ENCODE measurements at places on chromosomes 4 and X.

- DNase-seq, result peak; percentile 25
These were observed 6.3 kb upstream of the SORCS2 start for GRCh38 chr4:7186031-7186430.

DNA sequence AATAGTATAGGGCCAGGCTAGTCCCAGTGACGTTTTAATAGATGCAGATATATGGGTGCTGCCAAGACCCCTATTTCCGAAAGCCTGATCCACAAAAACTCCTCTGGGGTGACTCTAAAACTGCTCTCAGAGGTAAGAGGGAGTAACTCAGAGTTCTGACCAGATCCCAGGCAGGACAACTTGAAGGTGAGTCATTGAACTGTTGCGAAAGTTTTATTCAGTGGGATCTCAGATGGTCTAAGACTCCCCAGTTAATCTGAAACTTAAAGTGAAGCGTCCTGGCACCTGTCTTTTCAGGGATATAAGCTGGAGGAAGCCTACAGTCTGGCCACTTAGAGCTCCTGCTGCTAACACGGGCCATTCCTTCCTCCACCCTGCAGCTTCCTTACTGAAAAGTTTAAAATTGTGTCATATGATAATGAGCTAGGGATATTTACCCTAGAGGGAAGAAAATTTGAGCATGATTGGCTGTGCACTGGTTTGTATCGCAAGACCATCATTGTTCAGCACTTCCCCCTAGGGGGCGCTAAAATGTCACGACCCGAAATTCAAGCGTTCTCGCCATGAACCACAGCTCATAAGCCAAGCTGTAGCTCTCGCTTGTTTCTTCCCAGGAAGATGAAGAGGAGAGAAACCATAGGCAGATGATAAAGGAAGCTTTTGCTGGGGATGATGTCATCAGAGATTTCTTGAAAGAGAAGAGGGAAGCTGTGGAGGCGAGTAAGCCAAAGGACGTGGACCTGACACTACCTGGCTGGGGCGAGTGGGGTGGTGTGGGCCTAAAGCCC lies 19.5 kb downstream of the UTP14A start:
- DNase-seq, result peak; percentile 65

- DNase-seq, result no peak
These were observed 83.6 kb downstream of the ANAPC10 start for GRCh38 chr4:145014365-145014764.

DNA sequence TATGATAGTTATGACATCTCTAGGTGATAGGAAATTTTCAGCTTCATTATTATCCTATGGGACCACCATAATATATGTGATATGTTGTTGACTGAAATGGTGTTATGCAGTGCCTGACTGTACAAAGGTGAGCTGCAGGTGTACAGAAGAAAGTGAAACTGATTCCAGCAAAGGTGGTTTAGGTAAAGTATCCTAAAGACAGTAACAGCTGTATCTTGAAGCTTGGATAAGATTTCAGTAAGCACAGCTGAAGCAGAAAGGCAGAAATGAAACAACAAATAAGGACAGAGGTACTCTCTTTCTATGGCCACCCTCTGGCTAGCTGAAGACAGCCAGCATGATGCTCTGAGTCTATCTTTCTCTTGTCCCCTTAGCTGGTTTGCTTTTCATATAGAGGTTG lies 30.0 kb upstream of the PGK1 start:
- no peak for DNase-seq

GRCh38 chr4:74056858-74057562 lies 18.5 kb upstream of the CXCL3 start:
- DNase-seq, result no peak

- no peak for DNase-seq
These were observed 108.0 kb downstream of the CPZ start for GRCh38 chr4:8700531-8700930.

DNA sequence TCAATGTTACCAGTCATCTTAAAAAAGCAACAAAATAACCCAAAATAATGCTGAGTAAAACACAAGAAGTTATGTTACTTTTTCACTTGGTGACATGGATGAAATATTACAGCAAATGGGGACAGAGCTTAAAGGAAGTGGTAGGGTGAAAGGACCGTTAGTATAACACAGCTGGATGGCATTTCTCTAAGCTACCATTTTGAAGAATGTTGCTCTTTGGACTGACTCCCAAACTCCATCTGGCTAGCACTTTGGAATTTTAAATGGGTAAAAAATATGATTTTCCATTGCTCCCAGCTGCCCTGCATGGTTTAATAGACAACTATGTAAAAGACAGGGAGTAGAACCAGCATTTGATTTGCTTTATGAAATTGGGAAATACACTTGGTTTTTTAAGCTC lies 27.6 kb downstream of the CLCN5 start:
- no peak for DNase-seq

DNA sequence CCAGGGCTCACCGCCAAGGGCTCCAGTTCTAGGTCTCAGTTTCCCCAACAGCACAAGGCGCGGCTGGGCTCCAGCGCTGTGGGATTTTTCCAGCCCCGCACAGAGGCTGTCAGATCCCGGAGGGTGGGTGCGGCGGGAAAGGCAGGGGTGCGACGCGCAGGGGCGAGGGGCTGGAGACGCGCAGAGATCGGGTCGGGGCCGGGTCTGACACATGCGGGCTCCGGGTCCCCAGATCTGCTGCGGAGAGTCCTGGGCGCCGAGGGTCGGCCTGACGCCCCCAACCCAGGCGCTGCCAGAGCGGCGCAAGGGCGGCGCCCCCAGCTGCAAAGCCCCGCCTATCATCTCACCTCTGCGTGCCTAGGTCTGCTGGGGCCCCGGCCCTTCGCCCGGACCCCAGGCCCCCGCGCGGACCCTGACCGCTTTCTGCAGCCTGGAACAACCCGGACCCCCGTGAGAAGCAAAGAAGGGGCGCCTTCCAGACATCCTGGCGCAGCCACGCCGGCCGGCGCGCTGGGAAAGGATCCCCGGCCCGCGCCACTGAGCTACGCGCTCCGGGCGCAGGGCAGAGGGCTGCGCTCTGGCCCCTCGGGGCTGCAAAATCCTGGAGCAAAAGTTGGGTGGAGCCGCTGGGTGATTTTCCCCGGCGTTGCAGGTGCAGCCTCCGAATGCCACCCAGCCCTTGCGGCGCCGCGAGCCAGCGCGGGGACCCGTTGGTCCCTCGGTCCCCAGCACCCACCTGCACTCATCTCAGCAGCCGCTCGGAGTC lies 486 bp downstream of the ABLIM2 start:
- no peak for DNase-seq

GRCh38 chr4:13364172-13364571 lies 120.0 kb downstream of the RAB28 start:
- no peak for DNase-seq

DNA sequence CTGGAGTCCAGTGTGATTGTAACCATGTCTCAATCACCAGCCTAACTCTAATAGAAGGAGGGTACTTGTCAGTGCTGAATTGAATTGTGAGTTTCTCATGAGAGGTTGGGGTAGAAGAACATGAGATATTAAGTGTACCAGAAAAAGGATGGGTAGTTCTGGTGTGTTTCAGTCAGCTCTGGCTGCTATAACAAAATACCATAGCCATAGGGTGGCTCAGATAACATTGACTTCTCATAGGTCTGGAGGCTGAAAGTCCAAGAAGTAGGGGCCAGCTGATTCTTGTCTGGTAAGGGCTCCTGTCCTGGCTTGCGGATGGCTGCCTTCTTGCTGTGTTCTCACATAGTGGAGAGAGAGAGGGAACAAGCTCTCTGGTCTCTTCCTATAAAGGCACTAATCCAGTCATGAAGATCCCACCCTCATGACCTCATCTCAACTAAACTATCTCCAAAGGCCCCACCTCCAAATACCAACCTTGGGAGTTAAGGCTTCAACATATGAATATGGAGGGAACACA lies 35.6 kb upstream of the STX18 start:
- no peak for DNase-seq

- no peak for DNase-seq
These were observed 25.7 kb downstream of the NKX1-1 start for GRCh38 chr4:1380368-1381151.

- DNase-seq, result peak; percentile 28
These were observed 116.7 kb upstream of the TMEM164 start for GRCh38 chrX:109886122-109886761.

GRCh38 chrX:42678133-42678532 lies 99.8 kb downstream of the PPP1R2C start:
- DNase-seq, result no peak

DNA sequence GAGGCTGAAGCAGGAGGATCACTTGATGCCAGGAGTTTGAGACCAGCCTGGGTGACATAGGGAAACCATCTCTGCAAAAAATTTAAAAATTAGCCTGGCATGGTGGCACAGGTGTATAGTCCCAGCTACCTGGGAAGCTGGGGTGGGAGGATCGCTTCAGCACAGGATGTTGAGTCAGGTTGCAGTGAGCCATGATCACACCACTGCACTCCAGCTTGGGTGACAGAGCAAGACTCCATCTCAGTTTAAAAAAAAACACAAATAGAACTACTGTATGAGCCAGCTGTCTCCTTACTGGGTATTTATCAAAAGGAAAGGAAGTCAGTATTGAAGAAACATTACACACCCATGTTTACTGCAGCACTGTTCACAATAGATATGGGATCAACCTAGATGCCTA lies 138.7 kb downstream of the RAP1GDS1 start:
- DNase-seq, result no peak

- no peak for DNase-seq
These were observed 259.2 kb downstream of the MAPK10 start for GRCh38 chr4:86100539-86101215.

DNA sequence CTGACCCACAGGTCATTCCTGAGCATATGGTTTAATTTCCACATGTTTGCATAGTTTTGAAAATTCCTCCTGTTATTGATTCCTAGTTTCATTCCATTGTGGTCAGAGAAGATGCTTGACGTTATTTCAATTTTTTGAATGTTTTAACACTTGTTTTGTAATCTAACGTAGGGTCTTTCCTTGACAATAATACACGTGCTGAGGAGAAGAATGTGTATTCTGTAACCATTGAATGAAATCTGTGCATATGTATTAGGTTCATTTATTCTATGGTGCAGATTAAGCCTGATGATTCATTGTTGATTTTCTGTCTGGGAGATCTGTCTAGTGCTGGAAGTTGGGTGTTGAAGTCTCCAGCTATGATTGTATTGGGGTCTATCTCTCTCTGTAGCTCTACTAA lies 486.4 kb upstream of the RPS6KA3 start:
- DNase-seq, result no peak

DNA sequence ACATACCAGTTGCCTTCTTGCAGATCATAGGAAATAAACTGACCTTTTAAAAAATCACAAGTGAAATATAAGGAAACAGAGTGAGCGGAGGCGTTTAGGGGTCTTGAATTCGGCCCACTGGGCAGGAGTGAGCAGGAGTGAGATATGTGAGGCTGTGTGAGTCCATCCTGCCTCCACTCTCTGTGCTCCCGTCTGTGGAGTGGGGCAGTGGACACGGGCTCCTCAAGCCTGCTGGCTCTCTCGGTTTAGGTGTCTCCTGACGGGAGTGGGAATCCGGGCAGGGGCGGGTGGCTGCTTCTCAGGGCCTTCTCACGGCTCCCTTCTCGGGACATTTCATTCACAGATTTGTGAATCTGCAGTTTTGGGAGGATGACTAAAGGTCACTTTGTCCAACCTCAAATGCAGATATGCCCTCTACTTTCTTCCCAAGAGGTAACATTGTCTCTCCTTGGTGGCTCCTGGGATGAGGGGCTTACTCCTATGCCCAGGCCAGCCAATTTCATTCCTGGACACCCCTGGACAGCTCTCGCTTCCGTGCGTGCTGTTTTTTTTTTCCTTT lies 27.6 kb downstream of the CYTL1 start:
- no peak for DNase-seq

DNA sequence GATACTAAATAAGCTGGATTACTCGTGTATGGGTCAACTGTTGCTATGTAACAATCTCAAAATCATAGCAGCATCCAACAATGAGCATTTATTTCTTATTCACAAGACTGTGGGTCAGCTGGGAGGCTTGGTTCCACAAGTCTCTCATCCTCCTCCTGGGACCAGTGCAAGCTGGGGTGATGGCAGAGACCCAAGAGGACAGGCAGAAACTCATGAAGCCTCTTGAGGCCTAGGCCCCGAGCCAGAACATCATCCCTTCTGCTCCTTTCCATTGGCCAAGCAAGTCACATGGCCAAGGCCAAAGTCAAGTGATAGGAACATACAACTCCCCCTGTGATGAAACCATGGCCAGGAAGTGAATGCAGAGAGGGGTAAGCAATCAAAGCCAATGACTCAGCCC lies 422.1 kb downstream of the BCOR start:
- no peak for DNase-seq

- no peak for DNase-seq
These were observed 32.0 kb upstream of the HPGD start for GRCh38 chr4:174554231-174554728.

- no peak for DNase-seq
These were observed 127.4 kb downstream of the FHDC1 start for GRCh38 chr4:153063490-153063889.

- no peak for DNase-seq
These were observed 19.6 kb downstream of the NKX3-2 start for GRCh38 chr4:13524504-13525243.

DNA sequence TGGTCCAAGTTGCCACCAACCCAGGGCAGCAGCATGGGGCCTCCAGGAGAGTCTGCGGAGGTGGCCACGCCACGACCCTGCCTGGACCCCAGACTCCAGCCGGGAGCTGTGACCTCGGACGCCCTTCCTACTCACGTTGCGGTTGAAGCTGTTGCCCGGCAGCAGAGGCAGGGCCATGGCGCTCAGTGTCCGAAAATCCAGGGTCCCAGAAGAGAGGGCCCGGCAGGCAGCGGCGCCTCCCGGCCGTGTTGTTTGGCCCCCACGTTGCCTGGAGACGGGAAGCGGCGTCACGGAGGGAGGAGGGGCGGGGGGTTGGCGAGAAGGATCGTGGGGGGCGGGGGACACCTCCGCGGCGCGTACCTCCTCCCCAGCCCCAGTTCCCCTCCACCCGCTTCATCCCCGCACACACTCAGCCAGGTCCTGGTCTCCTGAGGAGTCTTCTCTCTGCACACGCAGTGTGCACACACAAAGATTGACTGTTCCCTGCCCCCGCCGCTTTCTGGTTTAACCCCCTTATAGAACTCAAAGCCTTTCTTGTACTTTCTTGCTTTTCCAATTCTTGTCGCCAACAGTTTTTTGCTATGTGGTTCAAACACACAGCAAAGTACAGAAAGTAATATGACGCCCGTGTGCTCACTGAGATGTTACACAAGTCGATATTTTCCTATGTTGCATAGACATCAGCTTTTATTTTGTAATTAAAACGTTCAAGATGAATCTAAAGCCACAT lies at the start of gene EFHC2:
Gene EFHC2 (minus strand): TSS at position 261 of the 730 bp plus-strand sequence. CDS start 84 bp downstream, at position 177.
- peak; percentile 52 for DNase-seq

DNA sequence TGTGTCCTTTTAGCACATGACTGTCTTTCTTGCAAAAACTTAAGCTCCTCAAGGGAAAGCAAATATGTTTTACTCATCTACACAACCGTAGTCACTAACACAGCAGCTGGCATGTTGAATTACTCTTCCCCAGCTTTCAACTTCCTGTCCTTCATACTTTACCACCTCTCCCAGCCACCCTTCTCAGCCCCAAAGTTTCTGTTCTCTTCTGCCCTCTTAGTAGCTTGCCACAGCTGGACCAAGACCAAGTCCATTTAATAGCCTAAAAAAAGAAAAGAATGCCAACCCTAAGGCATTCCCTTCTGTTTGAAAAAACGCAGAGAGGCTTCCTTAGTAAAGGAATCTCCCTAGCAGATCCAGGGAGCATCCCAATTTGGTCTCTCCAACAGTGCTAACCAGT lies 36.8 kb downstream of the SRPX2 start:
- no peak for DNase-seq
